ENCODE measurements at places on chromosomes 12 and 14.
A peak's percentile ranks its signal among the peaks of the same experiment; 100 is the strongest.

- peak; percentile 26 for DNase-seq
Measured at GRCh38 chr14:85241022-85241855, 288.7 kb upstream of the FLRT2 start.

- DNase-seq, result no peak
Measured at GRCh38 chr12:56928262-56928661, 5.9 kb downstream of the SDR9C7 start.

GRCh38 chr14:33229269-33229929 is 290.7 kb downstream of the NPAS3 start:
- no peak for DNase-seq

- peak; percentile 78 for DNase-seq
Measured at GRCh38 chr12:1373901-1374735, 220.3 kb downstream of the FBXL14 start.

DNA sequence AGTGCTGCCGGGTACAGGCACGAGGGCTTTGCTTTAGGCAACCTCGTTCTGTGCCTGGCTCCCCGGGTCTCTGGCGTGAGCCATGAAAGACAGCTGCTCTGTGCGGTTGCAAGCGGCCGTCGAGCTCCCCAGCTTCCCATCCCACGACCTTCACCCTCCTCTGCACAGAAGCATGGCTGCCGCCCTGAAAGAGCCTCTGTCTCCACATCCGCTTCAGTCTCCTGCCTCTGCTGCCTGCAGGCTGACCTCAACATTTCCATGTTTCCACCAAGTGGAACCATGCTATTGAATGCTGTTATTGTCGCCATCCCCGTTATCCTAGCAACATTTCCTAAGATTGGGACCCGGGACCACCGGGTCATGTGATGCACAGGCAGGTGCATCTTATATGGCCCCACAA is 57.1 kb downstream of the KDM2B start:
- no peak for DNase-seq

DNA sequence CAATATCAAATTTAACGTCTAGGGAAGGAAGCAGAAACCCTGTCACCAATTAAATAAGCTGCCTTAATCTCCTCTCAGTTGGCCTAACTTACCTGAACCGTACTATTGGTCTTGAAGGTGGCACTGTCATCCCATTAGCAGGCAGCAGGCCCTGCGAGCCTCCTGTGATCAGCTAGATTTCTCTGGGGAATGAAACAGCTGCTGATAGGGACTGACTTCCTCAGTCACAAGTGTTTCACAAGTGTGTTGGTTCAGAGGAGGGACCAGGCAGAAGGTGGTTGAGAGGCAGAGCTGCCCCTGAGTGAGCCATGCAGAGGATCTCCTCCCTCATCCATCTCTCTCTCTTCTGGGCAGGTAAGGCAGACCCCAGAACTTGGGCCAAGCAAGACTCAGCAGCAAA is 166.8 kb downstream of the DAD1 start:
- no peak for DNase-seq

- no peak for DNase-seq
Measured at GRCh38 chr12:4148418-4149056, 125.0 kb upstream of the CCND2 start.

DNA sequence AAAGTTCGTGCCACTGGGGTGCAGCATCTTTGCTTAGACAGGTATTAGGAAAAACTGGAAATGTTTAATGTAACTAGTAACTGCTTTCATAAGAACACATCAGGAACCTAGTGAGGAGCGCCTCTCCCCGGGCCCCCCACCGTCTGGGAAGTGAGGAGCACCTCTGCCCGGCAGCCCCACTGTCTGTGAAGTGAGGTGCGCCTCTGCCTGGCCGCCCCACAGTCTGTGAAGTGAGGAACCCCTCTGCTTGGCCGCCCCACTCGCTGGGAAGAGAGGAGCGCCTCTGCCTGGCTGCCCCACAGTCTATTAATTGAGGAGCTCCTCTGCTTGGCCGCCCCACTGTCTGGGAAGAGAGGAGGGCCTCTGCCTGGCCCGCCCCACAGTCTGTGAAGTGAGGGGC is 224.7 kb downstream of the ITPR2 start:
- DNase-seq, result no peak

DNA sequence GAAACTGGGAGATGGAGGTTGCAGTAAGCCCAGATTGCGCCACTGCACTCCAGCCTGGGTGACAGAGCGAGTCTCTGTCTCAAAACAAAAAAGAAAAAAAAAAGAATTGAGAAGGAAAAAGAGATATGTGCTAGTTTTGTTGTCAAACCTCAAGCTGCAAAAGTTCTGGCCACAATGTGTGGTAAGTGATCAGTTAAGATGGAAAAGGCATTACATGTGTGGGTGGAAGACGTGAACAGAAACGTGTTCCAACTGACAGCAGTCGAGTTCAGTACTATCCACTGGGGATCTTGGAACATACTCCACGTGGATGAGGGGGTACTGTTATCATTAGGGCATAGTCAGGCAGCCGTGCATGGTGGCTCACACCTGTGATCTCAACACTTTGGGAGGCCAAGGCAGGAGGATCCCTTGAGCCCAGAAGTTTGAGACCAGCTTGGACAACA is 17.3 kb downstream of the GPR68 start:
- no peak for DNase-seq

- no peak for DNase-seq
Measured at GRCh38 chr14:35986219-35986573, 160.1 kb downstream of the BRMS1L start.

GRCh38 chr12:114403011-114403689 is 2.8 kb downstream of the TBX5 start:
- peak; percentile 62 for DNase-seq

DNA sequence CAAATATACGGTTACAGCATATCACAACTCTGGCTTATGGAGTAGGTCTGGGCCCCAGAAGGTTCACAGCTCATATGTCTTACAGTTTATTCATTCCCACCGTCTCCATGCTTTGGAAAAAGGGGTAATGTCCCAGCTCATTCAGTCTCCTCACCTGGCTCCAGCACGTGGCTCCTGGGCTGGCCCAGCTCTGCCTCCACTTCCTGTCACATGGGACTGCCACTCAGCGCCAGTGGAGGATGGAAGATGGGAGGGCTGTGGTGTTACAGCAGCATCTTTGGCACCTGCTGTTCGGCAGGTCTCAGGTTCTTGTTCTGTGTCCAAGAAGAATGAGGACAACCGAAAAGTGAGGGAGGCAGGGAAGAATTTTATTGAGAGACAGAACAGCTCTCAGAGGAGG is 216.3 kb upstream of the ATXN7L3B start:
- no peak for DNase-seq

DNA sequence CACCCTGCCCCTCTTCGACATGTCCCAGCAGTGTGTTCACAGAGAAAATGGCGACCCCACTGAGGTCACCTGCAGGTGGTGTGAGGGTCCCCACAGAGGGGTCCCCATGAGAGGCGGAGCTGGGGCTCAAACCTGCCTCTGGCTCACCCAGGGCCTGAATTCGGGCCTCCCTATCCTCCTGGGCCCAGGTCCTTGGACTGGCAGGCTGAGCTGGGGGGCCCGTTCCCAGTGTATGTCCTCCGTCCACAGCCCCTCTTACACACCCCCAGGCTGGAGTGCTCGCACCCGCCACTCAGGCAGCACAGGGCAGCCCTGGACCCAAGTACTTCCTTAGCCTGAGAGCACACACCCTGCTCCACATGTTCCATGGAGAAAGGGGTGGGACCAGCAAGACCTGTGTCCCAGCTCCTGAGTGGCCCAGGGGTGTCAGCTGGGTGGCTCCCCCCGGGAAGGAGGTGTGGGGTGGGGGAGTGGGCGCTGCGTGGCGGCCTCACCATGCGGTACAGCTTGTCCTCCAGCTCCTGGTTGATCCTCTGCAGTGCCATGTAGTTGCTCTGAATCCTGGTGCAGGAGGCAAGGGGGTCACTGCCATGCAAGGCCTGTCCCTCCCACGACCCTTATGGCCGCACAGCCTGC is 42.6 kb downstream of the BEGAIN start:
- no peak for DNase-seq

DNA sequence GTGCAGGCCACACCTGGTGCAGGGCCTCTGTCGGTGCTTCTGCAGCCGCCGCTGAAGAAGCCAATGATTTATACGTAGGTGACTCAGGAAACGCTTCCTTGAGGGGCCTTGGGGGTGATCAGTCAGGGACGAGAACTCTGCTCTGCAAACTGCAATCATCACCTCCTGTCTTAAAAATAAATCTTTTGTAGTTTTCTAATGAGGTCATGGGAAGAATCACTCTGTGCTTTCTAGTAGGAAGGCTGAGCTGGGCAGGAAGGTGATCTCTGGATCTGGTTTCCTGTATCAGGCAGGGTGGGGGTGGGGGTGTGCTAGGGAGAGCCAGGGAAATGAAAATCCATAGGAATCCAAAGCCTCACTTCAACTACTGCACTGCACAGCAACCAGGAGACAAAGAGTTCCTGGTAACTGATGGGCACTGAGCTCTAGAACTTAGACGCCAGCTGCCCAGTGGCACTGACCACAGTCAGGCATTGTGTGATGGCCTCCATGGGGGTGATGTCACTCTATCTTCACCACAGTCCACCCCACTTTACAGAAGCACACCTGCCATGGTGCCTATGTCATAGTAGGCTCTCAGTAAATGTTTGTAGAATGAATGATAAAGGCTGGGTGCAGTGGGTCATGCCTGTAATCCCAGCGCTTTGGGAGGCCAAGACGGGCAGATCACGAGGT is 292.4 kb upstream of the PWP1 start:
- DNase-seq, result no peak

- peak; percentile 41 for DNase-seq
Measured at GRCh38 chr14:36271939-36272907, 48.2 kb downstream of the MBIP start.

GRCh38 chr12:17361224-17361623 is 728.8 kb downstream of the RERGL start:
- no peak for DNase-seq

DNA sequence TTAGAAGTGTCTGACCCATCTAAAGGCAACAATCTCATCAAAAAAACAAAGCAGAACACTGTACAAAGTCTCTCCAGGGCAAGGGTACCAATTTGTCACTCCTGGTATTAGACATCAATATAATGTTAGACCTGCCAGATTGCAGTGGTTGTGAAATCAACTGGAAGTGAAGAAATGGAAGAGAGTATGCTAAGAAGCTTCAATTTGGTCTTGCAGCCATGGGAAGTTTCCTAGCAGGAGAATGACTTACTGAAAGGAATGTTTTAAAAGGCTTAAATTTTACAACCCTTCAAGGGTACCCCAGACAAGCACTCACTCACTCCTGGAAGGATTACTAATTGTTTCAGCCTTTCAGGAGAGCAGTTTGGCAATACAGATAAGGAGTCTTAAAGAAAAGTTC is 18.9 kb downstream of the LLPH start:
- no peak for DNase-seq

DNA sequence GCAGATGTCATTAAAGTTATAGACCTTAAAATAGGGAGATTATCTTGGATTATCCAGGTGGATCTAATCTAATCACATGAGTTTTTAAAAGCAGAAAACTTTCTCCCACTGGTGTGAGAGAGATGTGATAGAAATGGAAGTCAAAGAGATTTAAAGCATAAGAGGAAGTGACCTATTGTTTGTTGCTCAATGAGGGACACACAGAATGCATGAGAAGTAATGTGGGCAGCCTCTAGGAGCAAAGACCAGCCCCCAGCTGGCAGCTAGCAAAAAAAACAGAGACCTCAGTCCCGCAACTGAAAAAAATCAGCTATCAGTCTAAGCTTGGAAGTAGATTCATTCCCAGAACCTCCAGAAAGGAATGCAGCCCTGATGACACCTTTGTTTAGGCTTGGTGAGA is 24.6 kb upstream of the ANP32D start:
- DNase-seq, result no peak

DNA sequence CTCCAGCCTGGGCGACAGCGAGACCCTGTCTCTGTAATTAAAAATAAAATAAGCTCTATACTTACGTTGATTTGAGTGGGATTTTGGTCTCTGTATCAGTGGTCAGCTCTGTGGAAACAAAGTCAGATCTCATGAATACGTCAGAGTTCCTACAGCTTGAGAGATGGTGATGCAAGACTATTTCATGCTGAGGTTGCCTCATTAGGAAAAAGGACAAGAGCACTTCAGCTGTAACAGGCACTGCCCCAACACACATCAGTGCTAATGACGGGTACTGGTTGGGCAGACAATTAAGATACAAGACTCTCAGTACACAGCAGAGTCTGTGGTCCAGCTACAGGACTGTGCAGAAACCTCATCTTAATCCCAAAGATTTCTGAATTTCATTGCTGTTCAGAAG is 246.4 kb upstream of the AMIGO2 start:
- DNase-seq, result no peak

GRCh38 chr12:45354399-45354798 is 138.5 kb downstream of the ANO6 start:
- no peak for DNase-seq

- no peak for DNase-seq
Measured at GRCh38 chr12:67891596-67891995, 97.7 kb upstream of the IFNG-AS1 start.

DNA sequence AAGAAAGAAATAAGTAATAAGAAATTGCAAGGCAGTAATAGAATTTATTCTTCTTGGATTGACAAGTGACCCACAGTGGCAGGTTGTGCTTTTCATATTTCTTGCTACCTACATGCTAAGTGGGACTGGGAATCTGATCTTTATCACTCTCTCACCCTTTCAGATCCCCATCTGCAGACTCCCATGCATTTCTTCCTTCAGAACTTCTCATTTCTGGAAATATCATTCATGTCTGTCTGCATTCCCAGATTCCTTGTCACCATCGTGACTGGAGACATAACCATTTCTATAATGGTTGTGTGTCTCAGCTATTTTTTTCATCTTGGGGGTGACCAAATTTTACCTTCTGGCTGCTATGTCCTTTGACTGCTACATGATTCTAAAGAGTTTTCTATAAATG is 4.0 kb upstream of the OR6C65 start:
- no peak for DNase-seq

GRCh38 chr12:25591144-25591543 is 38.1 kb upstream of the LMNTD1 start:
- no peak for DNase-seq

GRCh38 chr14:74619672-74620131 is 7.7 kb upstream of the LTBP2 start:
- DNase-seq, result peak; percentile 94

DNA sequence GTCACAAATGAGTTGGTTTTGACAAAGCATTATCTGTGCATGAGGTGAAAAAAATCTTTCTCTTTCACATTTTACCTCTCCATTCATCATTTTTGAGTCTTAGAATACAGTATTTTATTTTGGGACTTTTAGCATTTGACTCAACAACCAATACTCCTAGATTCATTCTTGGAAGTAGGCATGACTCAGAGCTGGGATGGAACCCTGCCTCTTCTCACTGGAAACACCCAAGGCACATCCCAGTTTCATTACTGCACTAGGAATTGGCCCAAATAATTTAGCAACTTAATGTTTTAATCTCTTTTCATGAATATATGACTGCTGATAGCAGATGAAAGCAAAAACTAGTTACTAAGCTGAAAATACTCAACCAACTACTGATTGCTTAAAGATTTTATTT is 3.3 kb upstream of the PDZRN4 start:
- no peak for DNase-seq

DNA sequence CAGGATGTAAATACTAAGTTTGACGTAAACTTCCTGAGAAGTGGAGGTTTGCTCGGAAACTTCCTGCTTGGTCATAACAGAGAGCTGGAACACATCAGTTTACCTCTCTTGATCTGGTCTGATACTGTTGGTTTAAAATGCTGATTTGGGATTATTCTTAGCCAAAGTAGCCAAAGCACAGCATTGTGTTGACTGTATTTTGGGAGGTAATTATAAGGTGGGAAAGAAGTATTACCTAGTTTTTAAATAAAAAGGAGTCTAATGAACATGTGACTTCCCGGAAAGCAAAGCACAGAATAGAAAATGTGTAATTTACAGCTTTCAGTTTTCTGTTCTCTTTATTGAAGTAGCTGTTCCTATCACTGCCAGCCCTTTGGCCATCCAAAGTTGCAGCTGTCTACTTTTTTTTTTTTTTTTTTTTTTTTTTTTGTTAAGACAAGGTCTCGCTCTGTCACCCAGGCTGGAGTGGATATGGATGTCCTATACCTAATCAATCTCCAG is 52.2 kb upstream of the SRP54 start:
- no peak for DNase-seq

All from AG20443 (cell line).